ENCODE measurements at places on chromosomes 16 and 17.

DNA sequence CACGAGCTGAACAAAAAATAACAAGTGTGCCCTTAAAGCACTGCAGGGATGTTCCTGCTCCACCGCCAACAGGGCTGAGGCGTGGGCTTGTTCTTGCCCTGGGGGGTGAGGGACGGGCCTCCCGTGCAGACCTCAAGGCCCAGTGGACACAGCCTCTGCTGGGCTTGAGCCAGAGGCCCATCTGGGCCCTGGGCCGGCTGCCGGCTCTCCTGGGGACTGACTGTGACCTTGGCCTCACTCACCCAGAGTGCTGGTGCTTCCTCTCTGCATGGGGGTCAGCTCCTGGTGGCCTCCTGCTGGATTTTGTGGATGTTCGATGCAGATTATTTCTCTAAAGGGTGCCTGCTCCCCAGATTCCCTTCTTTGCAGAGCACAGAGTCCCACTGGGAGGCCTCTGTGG is 54.2 kb upstream of the CDR2 start:
- DNase-seq, result no peak

GRCh38 chr17:35748341-35748841 is 4.6 kb downstream of the GAS2L2 start:
- DNase-seq, result no peak

GRCh38 chr17:37312137-37312923 is 63.5 kb upstream of the C17orf78 start:
- DNase-seq, result no peak

DNA sequence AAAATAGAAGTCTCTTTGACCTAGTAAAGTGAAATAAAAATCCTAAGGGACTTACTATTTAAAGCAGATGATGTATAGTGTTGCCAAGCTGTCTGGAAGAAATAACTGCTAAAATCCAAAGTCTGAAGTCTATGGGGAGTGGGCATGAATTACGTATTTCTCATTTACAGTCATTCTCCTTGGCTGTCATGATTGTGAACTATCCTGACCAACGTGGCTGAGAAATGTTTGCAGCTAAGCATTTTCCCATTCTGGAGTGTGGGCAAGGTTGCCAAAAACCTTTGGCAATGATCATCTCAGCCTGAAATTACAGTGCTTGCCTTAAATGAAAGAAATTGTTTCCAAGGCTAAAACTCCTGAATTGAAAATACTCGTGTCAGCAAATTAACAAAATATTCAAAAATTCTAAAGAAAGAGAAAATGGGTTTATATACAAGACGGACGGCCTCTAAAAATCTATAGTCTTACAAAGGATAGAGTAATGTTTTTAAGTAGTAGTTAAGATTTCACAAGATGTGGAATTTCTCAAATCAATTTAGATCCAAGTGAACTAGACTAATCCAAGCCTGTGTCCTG is 77.0 kb downstream of the CACNG1 start:
- no peak for DNase-seq

DNA sequence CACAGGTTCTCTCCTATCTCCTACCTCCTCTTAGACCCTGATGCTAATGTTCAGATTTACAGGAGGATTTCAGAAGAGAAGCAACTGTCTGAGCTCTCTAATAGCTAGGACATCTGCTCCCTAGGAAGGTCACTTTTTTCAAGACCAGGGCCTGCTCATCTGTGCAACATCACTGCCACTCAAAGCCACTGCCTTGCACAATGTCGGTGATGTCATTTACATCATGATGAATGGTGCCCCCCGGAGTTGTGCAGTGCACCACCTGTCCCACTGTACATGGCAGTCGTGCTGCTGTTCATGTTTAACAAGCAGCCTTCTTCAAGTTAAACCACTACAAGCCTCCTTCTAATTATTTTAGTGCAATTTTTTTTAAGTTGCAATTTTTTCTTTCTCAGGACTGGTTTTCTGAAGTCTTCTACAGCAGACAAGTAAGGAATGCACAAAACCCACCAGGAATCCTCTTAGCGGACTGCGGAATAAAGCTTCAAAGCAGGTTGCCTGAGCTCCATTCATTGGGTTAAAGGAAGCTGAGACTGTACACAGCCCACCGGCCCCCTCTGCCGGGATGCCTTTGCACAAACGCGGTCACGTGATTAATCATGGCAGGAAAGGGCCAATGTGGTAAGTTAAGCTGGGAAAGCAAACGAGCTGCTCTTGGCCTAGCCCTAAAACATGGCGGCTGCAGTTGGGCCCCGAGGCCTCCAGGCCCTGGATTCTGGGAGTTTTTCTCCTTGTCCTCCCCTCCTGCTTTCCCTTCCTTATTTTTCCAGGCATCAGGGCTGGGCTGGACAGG is 74.1 kb downstream of the MYH11 start:
- DNase-seq, result no peak

- DNase-seq, result no peak
Observed at GRCh38 chr17:73013301-73013700, 79.2 kb downstream of the SLC39A11 start.

DNA sequence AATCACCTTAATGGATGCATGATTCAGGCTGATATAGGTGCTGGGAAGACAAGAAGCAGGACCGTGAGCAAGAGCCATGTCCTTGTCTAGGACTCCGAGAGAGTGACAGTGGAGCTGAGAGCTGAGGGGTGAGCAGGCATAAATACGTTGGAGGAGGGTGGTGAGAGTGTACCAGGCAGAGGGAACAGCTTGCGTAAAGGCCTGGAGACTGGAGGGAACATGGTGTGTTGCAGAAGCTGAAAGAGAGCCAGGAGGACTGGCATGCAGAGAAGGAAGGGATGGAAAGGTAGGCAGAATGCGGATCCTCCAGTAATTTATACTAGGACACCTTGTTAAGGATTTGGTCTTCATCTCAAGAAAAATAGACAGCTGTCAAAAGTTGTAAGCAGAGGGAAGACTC is 653.2 kb downstream of the HS3ST4 start:
- DNase-seq, result no peak

- no peak for DNase-seq
Observed at GRCh38 chr16:22627043-22627442, 116.4 kb downstream of the NPIPB5 start.

GRCh38 chr16:50588276-50588675 is 40.1 kb downstream of the NKD1 start:
- DNase-seq, result no peak

DNA sequence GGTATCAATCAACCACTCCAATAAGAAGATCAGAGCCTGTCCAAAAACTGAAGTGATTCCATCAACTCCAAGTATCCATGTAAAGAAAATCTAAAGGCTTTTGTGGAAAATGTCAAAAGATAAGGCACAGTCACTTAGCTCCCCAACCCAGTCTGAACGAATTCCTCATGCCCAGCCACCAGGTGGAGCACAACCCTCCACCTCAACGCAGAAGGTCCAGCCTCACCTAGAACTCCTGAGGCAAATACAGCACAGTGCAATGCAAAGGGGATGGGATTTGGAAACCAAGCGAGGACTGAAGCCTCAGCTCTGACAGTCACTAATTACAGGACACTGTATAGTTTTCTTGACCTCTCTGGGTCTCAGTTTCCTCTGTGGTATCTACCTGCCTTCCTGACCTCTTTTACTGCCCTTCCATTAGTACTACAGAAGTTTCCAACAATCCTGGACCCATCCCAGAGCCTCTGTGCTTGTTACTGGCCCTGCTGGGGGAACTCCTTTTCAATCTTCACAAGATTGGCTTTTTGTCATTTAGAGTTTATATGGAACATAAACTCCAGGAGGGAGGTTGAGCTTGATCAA is 2.0 kb downstream of the NCBP3 start:
- peak; percentile 21 for DNase-seq

GRCh38 chr17:72282439-72283029 is 161.7 kb downstream of the SOX9 start:
- DNase-seq, result no peak

DNA sequence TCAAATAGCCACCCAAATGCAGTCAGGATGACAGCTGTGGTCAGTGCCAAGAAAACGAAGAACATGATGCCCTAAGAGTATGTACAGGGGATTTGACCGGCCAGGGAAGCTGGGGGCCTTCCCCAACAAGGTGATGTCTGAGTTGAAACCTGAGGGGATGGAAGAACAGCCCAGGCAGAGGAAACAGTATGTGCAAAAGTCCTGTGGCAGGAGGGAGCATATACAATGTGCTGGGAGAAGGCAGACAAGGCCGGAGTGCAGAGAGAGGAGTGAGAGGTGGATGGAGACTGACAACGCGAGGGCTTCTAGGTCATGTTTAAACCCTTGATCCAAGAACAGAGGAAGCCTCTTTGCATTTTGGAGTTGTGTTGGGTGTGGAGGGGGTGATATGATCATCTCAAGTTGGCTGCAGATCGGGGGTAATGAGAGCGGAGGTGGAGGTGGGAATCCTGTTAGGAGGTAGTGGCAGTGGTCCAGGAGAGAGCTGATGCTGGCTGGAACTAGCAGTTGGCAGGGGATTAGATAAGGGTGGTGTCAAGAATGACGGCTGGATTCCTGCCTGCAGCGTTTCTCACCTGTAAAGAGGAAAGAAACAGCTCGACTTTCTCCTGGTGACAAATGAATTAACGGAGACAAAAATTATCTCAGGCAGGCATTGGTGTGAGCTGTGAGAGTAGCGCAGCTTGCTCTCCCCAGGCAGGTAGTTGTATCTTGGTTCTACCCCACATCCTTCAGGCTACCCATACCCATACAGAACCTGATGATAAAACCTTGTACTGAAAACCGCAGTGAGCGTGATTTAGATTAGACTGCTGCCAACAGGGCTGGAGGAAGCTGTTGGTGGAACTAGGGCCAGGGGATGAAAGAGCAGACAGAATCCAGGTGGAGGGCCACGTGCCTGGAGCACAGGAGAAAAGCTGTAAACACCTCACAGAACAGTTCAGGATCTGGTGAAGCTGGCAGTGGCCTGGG is 37.2 kb upstream of the NGFR start:
- no peak for DNase-seq

All from stimulated activated CD8-positive, alpha-beta memory T cell treated with anti-CD3 and anti-CD28 coated beads, Interleukin-4, amount 100 ng/mL, for 1 hour (primary cell).